ENCODE measurements at places on chromosomes 3 and 15.

- DNase-seq = no peak
These were observed 30.4 kb downstream of the NFKBIZ start for GRCh38 chr3:101879623-101880284.

DNA sequence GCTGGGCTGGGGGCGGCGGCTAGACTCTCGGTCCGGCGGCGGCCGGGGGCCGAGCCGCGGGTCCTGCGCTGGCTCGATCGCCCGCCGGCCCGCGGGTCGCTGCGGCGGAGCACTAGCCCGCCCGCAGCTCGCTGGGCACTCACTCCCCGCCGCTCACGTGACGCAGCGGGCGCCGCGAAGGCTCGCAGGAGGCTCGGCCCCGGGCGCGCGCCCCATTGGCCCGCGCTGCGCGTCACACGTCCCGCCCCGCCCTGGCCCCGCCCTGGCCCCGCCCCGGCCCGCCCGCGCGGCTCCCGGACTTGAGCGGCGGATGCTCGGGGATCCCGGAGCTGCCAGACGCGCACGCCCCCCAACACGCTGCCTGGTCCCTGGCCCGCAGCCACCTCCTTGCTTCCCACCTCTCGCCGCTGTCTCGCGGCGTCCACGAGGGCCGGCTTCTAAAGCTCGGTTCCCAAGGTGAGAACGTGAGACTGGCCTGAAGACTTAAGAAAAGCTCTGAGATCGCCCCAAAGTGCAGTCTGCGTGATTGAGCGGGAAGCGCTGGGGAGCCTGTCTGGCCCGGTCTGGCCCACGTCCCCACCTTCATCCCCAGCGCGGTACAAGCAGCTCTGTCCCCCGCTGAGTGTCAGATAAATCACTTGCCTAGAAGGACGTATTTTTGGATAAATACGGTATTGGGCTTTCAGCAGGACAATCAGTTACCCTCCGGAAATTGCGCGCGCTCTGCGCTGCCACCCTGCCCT is at the start of gene KLF15:
Gene KLF15 (minus strand): TSS at position 114 of the 743 bp plus-strand sequence. CDS start 4,486 bp downstream, outside the sequence.
- peak; percentile 90 for DNase-seq

GRCh38 chr3:151387842-151388241 is 3.3 kb upstream of the P2RY12 start:
- no peak for DNase-seq

GRCh38 chr15:90203922-90204321 is 2.8 kb downstream of the SEMA4B start:
- no peak for DNase-seq

DNA sequence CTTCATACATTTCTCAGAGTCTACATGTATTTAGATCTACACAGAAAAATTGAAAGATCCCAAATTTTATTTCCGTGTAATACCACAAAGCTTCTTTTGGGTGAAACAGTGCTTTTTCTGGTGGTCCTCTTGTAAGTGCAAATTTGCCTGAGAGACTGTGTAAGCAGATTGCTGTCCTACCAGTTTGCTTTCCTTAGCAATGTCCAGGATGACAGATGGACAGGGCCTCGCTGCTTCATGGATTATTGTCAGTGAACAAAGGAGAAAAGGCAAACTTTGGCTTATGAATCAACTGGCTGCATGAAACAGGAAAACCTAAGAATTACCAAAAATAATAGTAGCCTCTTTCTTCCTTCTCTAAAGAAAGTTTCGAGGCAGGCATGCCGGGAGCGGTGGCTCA is 82.6 kb upstream of the UBE2E1 start:
- DNase-seq = no peak
